ENCODE measurements at places on chromosomes 3 and 15.

DNA sequence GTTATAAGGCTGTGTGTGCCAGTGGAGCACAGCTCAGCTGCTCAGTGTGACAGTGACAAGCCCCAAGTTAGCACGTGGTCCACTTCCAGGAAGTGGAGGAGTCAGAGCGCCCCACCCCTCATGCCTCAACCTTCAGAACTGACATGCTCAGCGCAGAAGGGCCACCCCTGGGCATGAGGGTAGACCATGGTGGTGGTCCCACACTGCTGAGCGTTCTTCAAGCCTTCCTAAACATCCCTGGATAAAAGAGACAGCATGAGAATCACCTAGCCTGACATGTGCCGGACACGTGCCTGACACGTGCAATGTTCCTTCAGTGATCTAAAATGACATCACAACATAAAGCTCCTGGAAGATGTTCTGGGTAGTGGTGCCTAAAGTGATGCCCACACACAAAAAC lies 16.8 kb downstream of the ATP10A start:
- no peak for DNase-seq

- no peak for DNase-seq
These were observed 18.3 kb downstream of the GNB5 start for GRCh38 chr15:52172869-52173268.

DNA sequence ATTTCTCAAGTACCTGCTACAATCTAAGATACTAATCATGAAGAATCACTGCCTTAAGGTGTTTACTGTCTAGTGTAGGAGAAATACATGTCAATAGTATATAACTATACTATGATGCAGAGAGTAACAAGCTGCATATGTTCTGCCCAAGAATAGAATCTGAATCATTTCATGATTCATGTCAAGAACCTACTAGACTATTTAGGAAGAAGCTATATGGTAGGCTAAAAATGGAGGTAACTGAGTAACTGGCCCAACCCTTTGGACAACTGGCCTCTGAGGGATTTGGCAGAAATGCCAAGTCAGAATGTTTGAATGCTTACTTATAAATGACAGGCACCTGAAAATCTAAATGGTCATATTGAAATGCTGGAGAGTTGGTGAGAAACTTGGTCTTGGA lies 59.9 kb upstream of the DGKG start:
- no peak for DNase-seq

DNA sequence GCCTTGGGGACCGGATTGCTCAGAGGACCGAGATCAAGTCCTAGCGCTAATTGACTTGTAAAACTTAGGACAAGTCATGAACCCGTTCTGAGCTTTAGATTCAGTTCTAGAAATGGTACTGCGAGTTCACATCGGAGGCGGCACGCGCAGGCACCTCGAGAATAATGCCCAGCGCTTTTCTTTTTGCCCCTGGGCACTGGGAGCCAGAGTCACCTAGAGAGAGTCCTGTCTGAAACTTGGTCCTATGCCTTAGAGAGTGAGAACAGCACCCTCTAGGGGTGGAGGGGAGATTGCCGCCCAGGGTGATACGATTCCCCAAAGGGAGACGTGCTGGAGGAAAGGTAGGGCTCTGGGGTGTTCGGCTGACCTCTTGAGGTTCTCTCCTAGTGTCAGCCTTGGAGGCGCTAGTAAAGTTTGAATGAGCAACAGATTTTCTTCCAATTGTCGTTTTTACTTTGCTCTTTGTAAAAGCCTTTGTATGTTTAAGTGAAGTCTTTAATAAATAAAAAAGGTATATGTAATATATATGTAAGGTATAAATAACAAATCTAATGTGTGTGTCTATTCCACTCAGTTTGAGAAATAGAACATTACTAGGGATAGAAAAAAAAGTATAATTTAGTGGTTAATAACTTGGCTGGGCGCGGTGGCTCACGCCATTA lies 826 bp downstream of the EEF1AKMT4 start:
- peak; percentile 87 for DNase-seq

GRCh38 chr3:27317096-27317495 lies 52.1 kb downstream of the NEK10 start:
- DNase-seq = no peak

GRCh38 chr15:63880744-63881143 lies 47.0 kb upstream of the HERC1 start:
- DNase-seq = no peak

DNA sequence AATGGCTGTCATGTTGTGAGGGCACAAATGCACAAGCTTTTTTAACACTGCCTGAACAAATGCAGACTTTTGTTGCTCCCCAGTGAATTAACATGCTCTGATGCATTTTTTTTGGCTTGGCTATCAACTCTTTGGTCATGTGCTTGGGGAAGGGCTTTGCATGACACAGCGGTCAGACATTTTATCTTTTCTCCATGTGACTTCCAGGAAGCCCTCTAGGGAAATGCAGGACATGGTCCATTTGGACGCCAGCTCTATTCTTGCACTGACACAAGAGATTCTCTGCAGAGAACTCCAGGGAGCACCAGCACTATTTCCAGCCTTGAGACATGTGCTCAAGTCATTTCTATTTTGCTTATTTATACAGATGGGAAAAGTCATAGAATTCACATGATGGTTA lies 46.2 kb downstream of the NEK11 start:
- peak; percentile 43 for DNase-seq

- DNase-seq = peak; percentile 80
These were observed 73.8 kb downstream of the TLE3 start for GRCh38 chr15:70023769-70024491.

DNA sequence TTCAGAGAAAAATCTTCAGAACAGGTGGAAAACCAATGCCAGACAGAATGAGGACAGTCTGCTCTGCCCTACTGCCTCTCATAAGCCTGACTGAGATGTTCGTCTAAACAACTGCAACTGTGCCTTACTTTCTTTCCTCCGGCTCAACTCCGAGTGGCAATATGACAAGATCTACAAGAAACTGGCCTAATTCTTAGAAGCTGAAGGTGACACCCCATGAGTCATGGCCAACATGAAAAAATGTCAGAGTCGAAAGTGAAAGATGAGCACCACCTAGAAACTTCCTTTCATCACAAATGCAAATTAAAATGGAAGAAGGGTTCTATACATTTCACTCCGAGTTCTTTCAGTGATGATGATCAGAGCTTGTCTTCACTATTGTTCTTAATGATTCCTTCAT lies 12.9 kb downstream of the PCYT1A start:
- no peak for DNase-seq

DNA sequence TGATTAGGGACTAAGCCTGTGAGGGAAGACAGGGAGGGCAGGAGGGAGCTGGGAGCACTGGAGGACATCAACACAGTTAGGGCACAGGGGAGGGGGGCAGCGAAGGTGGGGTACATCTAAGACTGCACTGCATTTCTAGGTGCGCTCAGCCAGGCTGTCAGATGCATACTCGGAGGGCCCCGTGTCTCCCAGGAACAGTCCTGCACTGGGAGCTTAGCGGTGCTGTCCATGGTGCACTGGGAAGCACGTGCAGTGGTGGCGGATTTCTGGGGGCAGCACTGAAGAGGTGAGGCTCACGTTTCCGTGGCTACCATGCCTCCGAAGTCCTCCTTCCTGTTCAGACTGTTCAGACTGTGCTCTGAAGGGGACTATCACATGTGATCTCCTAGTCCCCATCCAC lies 54.4 kb downstream of the ROPN1B start:
- DNase-seq = no peak

- DNase-seq = no peak
These were observed 316.5 kb upstream of the PROK2 start for GRCh38 chr3:72101494-72101893.

GRCh38 chr3:169657351-169658124 lies 6.0 kb downstream of the MECOM start:
- no peak for DNase-seq

- no peak for DNase-seq
These were observed 10.7 kb downstream of the THSD4 start for GRCh38 chr15:71125831-71126450.

- DNase-seq = peak; percentile 59
These were observed 16.1 kb downstream of the DNAJA4 start for GRCh38 chr15:78280319-78281072.

DNA sequence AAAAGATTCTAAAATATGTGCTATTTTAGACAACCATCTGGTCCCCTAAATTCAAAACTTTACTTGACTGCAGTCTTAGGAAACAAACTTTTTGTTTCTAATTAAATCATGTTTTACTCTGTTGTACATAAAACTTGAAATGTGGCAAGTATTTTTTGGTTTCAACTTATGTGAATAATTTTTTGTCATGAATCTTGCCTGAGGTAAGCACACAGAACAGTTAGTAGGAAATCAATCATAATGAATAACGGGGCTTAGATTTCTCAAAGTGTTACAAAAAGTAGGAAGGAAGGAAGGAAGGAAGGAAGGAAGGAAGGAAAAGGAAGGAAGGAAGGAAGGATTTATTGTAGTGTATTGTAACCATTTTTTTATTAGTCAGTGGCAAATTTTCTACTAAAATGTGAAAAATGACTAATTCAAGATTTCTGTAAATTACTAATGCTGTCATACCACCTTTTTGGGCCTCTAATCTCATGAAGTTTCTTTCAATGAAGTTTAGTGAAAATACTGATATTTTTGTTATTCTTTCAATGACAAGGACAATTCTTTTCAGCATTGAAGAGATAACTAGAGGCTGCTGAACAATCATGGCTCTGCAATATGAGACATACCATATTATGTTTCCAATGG lies 1689.2 kb downstream of the OTOL1 start:
- no peak for DNase-seq

DNA sequence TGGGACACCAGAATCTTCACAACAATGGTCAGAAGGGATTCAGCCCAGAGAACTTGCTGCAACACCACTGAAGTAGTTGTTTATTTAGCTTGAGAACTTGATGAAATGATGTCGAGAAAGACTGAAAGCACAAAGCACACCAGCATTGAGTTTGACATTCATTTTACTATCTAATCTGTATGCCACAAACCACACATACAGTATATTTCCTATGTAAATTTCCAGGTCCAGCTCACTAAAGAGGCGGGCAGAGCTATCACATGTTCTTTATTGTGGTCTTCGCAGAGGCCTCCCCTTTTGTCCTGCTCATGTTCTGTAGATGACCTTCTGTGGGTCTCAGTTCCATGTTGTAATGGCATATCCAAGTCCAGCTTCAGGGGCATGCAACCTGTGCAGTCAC lies 10.4 kb upstream of the FMN1 start:
- DNase-seq = no peak

- DNase-seq = no peak
These were observed 146.3 kb downstream of the FMN1 start for GRCh38 chr15:33048255-33048654.

- peak; percentile 46 for DNase-seq
These were observed 43.3 kb downstream of the RBMS3 start for GRCh38 chr3:29324180-29324651.

GRCh38 chr3:52730681-52731080 lies 24.8 kb downstream of the SPCS1 start:
- no peak for DNase-seq

DNA sequence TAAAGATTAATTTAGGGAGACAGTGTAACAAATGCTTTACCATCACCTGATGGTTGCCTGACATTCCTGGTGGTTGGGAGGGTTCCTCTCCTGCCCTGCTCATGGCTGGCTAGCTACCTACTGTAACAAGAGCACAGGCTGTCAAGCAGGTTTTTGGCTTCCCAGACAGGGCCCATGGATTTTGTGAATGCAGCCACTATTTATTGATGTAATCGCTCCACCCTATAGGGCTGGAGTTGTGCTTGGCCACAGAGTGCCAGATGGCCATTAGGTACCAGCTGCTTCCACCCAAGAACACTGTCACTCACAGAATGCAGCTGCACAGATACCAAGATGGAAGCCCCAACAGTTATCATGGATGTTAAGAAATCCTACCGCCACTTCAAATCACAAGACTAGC lies 31.0 kb upstream of the KLHL25 start:
- no peak for DNase-seq

DNA sequence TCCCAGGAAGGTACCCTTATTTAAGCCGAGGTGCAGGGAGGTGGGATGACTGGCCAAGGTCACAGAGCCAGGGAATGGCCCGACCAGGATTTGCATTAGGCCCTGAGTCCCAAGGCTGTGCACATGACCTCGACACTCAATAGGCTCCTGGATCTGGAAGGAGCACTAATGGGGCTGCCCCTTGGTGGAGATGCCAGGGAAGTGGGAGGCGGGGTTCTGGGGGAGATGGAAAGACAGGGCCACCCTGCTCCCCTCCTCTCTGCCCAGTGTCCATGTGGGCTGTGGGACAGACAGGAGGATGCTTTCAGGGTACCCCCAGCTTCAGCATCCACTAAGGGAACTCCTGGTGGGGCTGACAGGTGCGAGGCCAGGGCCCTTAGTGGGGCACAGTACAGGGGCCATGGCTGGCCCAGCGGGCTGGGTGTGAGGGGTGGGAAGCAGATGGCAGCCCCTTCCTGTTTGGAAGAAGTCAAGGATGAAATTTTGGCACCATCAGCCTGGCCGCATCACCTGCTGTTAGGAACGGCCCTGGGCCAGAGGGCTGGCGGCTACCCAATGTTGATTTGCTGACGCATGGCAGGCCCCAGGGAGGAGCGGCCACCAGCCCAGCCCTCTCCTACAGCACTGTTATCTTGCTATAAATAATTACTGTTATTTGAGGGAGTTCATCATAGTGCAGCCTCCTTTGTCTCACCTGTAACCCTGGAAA lies 37.3 kb downstream of the ATP2B2 start:
- DNase-seq = no peak

GRCh38 chr15:58549013-58549784 lies 117.4 kb downstream of the LIPC start:
- DNase-seq = peak; percentile 12

- no peak for DNase-seq
These were observed 83.4 kb upstream of the RNU6-1 start for GRCh38 chr15:67922971-67923945.

DNA sequence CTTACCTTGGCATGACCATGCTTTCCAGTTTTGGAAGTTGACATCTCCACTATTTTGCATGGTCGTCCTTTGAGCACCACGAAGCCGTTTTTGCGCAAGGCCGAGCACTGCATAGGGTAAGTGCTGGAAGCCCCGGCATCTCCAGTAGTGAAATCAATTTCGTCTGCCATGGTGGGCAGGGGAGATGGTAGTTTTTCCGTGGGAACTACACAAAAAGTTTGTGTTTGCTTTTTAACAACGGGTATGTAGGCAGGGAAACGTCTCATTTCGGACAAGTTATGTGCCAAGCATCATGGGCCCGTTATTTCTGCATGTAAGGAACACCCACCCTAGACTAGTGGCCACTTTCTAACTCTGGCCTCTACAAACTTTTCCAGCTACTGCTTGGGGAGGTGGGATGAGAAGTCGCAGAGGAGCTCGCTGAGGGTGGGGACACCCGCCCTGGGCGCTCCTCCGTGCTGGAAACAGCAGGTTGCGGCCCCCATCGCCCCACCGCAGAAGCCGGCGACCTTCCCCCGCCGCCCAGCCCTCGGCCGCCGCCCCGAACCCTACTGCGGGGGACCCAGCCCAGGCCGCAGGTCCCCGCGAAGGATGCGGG lies 701 bp downstream of the EIF5A2 start:
- peak; percentile 22 for DNase-seq

DNA sequence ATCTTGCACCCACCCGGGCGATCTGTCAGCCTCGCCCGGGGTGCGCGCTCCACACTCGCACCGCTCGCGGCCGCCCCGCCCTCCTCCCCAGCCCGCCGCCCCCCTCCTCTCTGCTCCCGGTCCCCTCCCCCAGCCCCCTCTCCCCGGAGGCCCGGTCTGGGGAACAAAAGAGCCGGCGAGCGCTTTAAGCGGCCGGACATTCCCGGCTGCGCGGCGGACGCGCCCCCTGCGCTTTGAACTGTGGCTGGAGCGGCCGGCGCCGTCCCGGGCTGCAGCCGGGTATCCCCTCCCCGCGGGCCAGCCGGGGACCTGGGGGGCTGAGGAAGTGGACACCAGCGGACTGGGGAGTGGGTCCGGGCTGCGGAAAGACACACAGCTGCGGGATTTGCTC lies at the start of gene IGDCC3:
Gene IGDCC3, minus strand, starts transcription at position 27 of the 391 bp plus-strand sequence. CDS start 214 bp downstream, outside the sequence.
- no peak for DNase-seq

- DNase-seq = peak; percentile 47
These were observed 294.7 kb upstream of the CCDC54 start for GRCh38 chr3:107082527-107082926.

Measured in fibroblast of skin of scalp (primary cell).